ENCODE measurements at places on chromosomes 7 and 10.

- DNase-seq: no peak
Observed at GRCh38 chr7:151869455-151869854, 7.5 kb downstream of the PRKAG2 start.

DNA sequence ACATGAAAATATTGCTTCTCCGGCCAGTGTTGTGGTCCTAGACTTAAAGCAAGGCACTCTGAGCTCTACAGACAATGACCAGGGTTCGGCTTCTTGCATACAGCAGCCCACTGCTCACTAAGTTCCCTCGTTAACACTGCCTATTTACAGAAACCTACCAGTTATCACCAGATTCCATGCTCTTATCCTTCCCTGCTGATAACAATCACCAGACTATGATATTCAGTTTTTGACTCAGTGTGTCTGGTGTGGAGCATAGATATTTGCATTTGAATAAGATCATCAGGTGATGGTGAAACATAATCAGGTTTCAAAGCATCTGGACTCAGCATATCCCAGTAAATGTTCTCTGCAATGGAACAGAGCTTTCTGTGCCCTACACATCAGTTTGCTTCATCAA lies 182.3 kb downstream of the SNX13 start:
- DNase-seq: no peak

GRCh38 chr10:96188421-96188820 lies 58.3 kb downstream of the ZNF518A start:
- no peak for DNase-seq

- no peak for DNase-seq
Observed at GRCh38 chr7:69928621-69929020, 330.3 kb downstream of the AUTS2 start.

GRCh38 chr7:123460616-123461015 lies 73.8 kb downstream of the IQUB start:
- no peak for DNase-seq

GRCh38 chr10:132538790-132539421 lies 1.3 kb downstream of the INPP5A start:
- DNase-seq: no peak

- no peak for DNase-seq
Observed at GRCh38 chr10:99234041-99234790, 1.4 kb downstream of the HPSE2 start.

- DNase-seq: no peak
Observed at GRCh38 chr10:69892406-69892805, 90.7 kb downstream of the COL13A1 start.

- no peak for DNase-seq
Observed at GRCh38 chr7:75704928-75705327, 33.8 kb downstream of the HIP1 start.

- no peak for DNase-seq
Observed at GRCh38 chr7:79683185-79683890, 229.9 kb upstream of the MAGI2 start.

GRCh38 chr10:125102246-125102645 lies 58.1 kb downstream of the CTBP2 start:
- no peak for DNase-seq

DNA sequence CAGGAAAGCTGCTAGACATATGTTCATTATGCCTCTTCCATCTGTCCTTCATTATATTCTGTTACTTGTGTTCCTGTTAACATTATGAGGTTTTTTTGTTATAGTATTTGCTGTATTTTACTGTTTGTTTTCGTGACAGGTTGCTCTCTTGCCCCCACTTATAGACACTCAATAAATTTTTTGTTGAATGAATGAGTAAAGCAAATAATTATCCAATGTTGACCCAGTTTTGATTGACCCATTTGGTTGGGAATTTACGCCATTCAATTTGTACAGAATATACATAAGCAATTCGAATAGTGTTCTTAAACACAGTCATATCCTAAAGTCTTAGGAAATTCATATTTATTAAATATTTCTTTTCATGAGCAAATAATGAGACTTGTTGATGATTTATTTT lies 11.8 kb downstream of the CCSER2 start:
- DNase-seq: no peak

- no peak for DNase-seq
Observed at GRCh38 chr7:100971111-100972001, 2.0 kb downstream of the MUC12 start.
